ENCODE measurements at places on chromosomes 2 and 18.

DNA sequence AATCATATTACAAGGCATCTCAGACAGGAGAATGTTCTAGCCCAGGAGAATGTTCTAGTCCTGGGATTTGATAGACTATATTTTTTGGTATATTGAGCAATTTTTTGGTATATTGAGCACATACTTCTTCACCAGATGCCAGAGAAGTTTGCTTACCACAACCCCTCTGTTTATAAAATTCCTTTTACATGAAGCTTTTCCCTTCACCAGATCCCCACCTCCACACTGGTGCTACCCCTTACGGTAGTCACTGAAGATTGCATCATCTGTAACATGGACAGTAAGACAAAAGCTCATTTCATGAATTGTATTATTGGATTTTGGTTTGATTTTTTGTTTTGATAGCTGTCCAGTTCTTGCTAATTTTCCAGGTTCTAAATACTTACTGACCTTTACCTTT, 7.2 kb upstream of the HNMT start:
- no peak for DNase-seq

GRCh38 chr18:13270279-13270855, 51.8 kb downstream of the LDLRAD4 start:
- DNase-seq, result no peak

DNA sequence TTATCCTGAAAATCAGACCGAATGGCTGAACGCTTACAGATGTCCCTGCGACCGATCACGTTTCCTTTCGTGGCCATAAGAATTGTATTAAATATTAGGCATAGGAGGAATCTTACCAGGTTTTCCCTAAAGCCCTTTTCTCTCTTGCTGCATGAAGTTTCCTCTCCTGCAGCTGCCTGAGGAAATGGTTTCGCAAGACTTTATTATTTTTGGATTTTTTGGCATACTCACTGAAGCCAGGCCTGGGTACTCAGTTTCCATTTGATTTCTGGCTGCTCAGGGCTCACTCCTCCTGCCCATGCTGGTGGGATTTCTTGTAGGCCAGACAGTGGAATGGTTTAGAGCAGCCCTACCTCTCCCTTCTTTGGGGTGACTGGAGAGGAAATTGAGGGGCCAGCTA, 114.0 kb downstream of the KLHL29 start:
- no peak for DNase-seq

- DNase-seq, result no peak
These were observed 633 bp upstream of the PPIG start for GRCh38 chr2:169583518-169583917.

- DNase-seq, result no peak
These were observed 50.8 kb downstream of the EPG5 start for GRCh38 chr18:45916302-45916701.

- no peak for DNase-seq
These were observed 100.9 kb downstream of the WDSUB1 start for GRCh38 chr2:159185401-159186130.

GRCh38 chr2:200396781-200397242, 90.3 kb downstream of the SPATS2L start:
- DNase-seq, result no peak
